ENCODE measurements at places on chromosomes 11 and 22.

DNA sequence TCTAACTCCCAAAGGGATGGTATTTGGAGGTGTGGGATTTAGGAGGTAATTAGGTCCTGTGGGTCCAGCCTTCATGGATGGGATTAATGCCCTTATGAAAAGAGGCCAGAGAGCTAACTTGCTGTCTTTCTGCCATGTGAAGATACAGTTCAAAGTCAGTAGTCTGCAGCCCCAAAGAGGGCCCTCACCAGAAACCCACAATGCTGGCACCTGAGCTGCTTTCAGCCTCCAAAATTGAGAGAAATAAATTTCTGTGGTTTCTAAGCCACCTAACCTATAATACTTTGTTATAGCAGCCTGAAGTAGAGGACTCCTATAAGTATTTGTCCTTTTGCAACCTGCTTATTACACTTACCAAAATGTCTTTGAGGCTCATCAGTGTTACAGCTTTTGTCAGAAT is 16.2 kb downstream of the ATM start:
- no peak for DNase-seq

GRCh38 chr11:130477586-130478203 is 29.2 kb downstream of the ADAMTS15 start:
- DNase-seq, result no peak

GRCh38 chr11:68259122-68259959 is 12.4 kb downstream of the C11orf24 start:
- DNase-seq, result no peak

- no peak for DNase-seq
Observed at GRCh38 chr11:63573881-63574855, 11.0 kb upstream of the PLAAT2 start.

DNA sequence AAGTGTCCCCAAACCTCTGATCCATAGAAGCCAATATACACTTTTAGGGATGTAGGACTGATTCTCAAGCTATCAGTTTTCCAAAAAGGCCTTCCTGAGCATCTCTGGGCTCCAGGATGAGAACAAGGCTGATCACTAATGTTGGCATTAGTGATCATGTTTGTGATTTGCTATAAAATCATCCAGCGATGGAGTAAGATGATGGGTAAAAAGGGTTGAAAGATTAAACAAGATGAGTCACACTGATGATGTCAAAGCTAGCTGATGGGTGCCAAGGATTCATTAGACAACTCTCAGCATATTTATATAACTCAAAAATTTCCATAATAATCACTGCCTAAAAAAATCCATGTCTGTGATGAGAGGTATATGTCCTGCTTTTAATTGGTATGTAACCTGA is 42.8 kb downstream of the ZNF280B start:
- no peak for DNase-seq

GRCh38 chr11:114160894-114161293 is 101.4 kb downstream of the ZBTB16 start:
- DNase-seq, result no peak

- no peak for DNase-seq
Observed at GRCh38 chr11:93477684-93478234, 65.4 kb downstream of the SMCO4 start.

DNA sequence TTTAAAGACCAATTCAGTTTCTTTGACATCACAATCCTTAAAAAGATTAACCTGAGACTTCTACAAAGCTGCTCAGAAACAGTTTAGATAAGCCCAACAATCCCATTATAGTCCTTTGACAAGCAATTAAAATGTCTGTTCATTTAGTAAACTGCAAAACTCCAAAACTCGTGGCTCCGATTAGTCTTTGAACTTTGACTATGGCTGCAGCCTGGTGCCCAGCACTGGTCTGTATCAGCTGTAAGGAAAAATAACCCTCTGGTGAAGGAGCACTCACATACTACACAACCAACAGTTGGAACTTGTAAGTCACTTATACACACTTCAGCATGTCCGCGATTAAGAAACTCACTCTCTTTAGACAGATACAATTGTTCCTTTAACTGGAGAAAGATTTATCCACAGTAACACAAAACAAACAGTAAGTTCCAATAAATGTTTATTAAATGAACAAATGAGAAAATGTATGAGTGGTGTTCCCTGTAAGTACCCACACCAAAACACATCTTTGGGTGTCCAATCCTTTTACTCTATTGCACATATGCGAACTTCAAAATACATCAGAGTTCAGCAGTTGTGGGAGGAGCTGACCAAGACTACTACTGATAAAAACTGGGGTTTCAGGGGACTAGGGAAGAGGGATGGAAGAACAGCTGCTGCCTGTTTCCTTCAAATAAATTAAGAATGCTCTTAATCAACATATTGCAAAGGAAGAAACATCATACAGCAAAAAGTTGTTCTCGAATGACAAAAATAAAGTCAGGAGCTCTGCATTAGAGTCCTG is 36.4 kb downstream of the PITPNB start:
- no peak for DNase-seq

DNA sequence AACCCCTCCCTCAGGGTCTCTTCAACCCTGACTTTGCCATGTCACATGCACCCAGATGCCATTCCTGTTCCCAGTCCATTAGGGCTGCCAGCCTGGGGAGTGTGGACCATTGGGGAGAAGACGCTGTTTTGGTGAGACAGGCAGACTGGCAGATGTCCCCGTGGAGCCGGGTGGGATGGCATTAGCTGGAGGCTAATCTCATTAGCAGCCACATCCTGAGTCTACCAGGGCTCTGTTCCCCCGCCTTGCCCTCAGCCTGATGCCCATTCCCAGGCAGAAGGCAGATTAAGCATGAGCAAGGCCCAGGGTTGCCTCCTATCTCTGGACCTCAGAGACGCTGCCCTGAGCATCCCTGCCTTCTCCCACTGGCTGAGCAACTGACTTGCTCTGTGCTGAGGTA is 46.4 kb upstream of the ALX4 start:
- DNase-seq, result peak; percentile 80

All from D341Med (cell line).